Stimulated activated CD4-positive, alpha-beta T cell treated with anti-CD3 and anti-CD28 coated beads, Interleukin-1b, Interleukin-23, amount 100 ng/mL, for 1 hour (primary cell): ENCODE measurements at places on chromosomes 12 and 14.

DNA sequence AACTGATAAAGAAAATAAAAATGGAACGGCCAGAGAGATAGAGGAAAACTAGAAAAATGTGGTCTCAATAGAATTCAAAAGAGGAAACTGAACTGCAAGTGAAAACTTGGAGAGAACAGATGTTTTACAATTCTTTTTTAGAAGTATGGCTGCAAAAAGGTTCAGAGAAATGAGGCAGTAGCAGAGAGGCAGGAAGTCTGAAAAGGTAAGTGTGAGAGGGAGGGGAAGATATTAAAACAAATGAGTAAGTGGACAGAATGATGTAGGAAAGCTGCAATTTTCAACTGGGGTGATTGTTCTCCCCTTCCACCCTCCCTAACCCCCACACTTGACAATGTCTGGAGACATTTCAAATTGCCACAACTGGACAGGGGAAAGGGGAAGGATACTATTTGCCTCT, 12.9 kb downstream of the BTBD7 start:
- no peak for DNase-seq

DNA sequence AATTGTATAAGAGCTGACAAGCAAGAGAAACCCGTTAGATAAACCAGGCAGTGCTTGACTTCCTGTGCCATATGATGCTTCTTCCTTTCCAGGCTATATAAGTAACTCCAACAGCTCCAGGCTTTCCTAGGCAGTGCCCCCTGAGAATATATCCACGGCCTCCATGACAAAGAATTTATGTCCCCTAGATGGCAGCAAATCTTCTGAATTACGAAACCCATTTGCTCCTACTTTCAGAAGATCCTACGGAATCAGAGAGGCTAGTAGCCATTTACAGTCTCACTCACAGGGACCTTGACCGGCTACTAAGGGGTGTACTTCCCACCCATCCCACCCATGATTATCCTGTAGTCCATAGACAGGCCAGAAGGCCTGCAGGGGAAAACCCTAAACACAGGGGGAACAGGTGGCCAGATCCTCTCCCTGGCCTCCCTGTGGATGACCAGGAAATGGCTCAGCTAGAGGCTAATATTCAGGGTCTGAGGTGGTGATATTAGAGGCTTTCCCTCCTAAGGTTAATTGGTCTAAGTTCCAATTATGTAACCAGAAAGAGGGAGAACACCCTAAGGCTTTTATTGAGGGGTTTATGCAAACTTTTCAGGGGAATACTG, 77.2 kb upstream of the DCD start:
- DNase-seq: no peak

DNA sequence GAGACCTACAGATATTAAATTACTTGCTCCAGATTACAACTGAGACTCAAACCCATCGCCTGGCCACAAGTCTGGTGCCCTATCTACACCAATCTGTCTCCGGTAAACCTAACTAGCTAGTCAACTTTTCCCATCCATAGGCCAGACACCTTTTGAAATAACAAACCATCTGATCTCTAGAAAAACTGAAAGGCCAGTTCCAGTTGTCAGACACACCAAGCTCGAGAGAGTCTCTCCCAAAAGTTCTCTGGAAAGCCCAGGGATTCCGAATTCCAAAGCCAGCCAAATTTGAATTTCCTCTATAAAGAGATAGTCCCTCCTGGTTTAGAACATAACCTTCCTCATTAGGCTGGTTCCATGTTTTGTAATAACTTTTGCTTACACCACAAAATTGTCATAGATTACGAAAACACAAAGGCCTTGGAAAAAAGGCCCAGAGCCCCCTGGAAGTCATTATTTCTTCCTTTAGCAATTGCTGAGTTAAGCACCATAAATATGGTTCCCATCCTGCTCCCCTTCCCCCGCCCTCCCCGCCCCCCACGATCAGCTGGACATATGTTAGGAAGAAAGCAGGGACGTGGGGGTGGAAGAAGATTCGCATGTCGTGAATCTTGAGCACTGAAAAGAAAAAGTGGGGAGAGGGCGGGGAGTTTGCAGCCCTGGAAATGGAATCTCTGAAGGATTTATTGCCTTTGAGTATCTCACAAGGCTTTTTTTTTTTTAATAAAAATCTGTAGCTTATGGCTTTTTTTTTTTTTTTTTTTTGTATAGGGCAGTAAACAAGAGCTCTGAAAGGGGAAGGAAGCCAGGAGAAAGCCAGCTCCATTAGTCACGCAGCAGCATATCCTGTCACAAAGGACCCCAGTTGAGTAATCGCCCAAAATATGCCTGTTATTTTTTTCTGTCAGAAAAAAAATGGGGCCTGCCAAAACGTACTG, 110.4 kb downstream of the ZFP36L1 start:
- DNase-seq: no peak

- no peak for DNase-seq
Observed at GRCh38 chr12:5458229-5459050, 26.5 kb downstream of the NTF3 start.

DNA sequence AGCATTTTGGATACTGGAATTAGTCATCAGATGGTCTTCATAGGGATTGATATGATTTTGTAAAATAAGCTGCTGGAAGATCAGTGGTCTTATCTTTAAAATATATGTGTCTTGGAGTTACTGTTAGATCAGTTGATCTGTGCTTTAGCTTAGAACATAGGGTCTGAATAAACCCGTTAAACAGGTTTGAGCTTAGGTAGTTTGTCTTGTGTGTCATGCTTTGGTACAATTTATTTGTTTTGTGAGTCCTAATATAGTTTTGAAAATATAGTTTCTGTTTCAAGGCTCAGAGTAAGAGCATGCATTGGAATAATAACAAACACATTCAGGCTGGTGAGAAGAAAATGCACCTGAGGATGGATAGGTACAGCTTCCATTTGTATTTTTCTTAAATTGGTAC, 505.0 kb downstream of the SLC16A7 start:
- no peak for DNase-seq

- DNase-seq: no peak
Observed at GRCh38 chr12:46360908-46361666, 11.5 kb downstream of the SLC38A2 start.

DNA sequence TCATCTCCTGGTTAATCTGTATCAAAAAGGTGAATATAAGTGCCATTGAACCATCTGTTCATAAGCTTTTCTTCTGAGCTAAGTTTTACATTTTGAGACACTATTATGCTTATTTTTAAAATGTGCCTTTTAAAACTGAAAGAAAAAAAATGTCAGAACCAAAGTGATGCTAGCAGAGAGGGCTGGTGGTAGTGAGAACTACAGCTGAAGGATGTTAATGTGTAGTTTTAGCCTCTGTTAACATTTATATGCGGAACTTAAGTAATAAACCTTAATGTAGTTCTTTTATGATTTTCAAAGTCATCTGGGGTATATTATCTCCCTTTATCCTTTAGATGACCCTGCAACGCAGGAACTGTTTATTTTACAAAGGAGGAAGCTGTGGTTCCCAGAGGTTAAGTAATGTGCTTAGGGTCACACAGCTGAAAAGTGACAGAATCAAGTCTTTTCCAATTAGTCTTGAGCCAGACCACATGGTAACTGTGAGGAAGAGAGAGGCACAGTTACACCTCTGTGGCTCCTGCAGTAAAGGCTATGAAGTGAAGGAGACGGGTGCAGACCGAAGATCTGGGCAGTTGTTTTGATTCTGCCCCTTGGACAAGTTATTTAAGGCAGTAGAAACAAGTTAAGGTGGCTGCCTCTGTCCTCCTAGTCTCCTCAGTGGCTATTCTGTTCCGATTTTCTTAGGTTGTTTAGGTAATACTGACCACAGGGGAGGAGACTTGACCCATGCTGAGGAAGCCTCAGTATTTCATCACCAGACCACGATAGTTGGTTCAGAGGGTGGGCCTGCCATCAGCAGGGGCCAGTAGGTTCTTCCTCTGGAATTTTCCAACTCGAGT, 23.9 kb downstream of the GNG2 start:
- DNase-seq: no peak
